ENCODE measurements at places on chromosomes 4 and X.

DNA sequence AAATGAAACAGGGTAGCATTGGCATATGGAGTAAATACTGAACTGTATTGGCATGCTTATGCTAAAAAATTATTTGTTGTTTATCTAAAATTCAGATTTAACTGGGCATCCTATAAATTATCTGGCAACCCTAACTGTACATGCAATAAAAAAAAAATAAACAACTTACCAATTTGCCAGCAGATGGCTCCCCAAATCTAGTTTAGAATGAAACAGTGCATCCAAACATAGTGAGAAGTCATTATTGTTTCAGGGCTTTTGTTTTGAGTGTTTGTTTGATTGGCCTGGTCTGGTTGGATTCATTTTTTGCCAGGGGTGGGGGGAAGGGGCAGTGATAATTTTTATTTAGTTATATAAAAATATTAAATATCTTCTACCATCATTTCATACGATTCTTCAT is 12.8 kb upstream of the NSUN7 start:
- no peak for DNase-seq

GRCh38 chr4:99414401-99414800 is 20.7 kb downstream of the ADH7 start:
- no peak for DNase-seq

DNA sequence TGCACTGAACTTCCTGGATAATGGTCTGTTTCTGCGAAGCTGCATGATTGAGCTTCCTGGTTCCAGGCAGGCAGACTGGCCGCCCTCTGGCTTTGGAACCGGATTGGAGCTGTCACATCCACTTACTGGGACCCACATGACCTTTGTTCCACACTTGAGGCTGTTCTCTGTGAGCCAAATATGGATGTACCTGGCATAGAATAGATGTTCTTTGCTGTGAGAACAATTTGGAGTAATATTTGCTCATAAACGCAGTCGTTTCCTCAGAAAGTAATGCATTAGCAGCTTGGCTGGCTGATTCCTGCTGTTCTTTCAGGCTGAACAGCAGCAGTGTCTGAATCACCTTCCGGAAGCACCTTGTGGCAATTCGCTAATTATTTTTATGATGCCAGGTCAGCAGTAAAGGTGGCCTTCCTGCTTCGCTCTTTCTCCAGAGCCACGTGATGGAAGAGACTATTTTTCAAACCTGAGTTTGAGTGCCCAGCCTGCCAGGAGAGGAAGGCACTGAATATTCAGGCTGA is 78.1 kb upstream of the BOD1L1 start:
- DNase-seq, result no peak

DNA sequence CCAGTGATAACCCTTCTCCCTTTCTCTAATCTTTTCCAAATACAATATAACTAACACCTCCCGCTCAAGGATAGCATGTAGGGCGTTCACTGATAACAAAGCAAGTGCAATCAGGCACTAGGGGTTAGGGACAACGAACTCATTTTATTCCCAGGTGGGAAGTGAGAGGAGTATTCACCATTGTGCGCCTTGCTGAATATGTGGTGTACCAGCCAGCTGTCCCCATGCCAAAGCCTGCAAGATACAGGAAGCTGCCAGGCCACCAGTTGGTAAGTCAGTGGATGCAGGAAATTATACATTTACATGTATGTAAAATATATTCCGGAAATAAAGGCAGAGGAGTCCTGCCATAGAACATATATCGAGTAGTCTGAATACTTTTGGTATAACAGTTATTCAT is 6.3 kb upstream of the HPRT1 start:
- DNase-seq, result no peak

DNA sequence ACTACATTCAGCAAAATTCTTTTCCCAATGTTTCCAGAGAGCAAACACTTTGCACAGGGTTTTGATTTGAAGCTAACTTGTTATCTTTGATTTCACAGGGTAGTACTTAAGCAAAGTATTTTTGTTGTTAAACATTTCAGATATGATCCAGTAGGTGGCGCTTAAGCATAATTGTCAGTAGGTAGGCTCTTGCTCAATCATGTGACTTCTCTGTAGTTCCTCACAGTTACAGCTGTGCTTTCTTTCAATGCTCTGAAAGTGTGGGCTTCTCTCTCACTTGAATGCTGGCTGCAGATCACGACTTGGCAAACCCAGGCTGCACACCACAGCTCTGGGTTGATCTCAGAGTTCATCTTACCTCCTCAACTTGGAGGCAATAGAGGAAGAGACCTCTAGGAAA is 1016.5 kb downstream of the SH3BGRL start:
- no peak for DNase-seq

DNA sequence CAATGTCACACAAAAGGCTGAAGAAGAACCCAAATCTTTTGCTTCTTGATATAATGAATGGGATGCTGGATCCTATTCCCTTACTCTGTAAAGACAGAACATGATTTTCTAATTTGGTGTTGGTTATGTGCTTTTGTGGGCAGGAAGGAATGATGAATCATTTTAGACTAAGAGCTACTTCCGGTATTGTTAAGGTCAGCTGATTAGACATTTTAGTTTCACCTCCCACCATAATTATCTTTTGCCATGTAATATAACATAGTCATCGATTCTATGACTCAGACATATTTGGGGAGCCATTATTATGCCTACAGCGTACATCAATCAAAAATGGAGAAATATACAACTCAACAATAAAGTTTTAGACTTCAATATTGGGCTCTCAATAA is 265.3 kb downstream of the ZNF674 start:
- DNase-seq, result no peak

DNA sequence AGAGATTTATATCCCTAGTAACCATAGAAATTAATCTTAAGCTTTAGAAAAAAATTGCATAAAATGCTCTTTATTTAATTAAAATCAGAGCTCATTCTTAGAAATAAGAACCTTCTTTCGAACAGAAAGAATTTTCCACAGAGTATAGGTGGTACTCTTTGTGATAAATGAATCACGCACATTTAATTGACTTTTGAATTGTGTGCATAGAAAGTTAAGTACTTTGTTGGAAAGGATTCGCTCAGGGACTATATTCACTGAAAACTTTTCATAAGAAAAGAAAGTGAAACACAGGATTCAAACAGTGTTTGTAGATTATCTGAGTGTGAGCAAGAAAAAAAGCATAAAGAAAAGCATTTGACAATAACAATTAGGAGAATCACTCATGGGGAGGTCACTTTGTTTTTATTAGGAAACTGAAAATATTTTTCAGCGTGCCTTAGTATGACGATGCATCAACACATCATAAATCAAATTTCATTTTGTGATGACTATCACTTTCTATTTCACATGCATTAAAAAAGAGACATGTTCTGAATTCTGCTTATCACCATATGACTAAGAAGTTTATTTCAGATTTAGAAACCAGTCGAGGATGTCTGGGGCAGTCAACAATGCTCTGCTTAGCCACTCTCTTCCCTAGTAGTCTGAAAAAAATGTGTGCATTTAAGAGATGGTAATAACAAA is 49.5 kb downstream of the STX18 start:
- DNase-seq, result no peak

DNA sequence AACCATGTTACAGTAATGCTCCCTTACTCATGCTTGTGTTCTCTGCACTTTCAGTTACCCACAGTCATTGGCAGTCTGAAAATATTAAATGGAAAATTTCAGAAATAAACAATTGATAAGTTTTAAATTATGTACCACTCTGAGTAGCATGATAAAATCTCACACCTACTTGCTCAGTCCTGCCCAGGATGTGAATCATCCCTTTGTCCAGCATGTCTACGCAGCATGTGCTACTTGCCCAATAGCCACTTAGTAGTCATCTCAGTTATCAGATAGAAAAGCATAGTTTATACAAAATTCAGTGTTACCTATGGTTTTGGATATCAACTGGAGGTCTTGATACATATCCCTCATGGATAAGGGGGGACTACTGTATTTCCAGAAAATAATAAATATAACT is 577.1 kb downstream of the GALNTL6 start:
- no peak for DNase-seq

GRCh38 chr4:59455751-59456150 is 1744.4 kb upstream of the ADGRL3 start:
- no peak for DNase-seq

GRCh38 chrX:67105758-67106116 is 438.1 kb upstream of the AR start:
- no peak for DNase-seq

GRCh38 chr4:169098054-169098497 is 88.0 kb upstream of the CBR4 start:
- DNase-seq, result no peak

DNA sequence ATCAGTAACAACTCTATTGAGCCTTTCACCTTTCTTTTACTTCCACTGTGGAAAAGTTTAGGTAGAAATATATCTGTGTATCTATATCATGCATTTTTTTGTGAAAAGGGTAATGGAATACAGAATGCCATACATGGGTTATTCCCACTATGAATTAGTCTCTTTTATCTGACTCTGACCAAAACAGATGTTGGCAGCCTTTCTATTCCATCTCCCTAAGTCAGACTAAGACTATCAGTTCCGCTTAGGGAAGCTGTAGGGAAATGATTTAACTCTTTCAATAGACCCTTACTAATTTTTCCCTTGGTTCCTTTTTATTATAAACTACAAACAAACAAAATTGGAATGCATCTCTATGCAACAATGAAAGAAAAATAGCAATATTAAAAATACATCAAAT is 92.3 kb upstream of the LEF1 start:
- no peak for DNase-seq

GRCh38 chr4:37985730-37986275 is 25.6 kb downstream of the PTTG2 start:
- DNase-seq, result no peak

DNA sequence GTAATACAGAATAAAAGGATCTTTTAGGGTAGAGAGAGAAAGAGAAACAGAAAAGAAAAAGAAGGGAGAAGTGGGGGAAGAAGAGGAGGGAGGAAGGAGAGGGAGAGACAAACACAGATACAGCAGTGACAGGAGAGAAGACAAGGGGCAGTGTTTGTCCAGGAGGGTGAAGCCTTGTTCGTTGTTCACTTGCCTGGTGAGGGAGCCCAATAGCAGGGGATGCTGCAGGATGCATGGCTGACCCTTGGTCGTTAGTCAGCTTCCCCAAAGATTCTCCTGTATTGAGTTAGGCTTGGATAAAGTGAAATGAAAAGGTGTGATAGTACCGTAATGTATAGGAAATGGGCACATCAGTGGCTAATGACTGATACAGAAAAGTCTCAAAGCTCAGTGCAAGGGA is 403.7 kb downstream of the IL15 start:
- no peak for DNase-seq

DNA sequence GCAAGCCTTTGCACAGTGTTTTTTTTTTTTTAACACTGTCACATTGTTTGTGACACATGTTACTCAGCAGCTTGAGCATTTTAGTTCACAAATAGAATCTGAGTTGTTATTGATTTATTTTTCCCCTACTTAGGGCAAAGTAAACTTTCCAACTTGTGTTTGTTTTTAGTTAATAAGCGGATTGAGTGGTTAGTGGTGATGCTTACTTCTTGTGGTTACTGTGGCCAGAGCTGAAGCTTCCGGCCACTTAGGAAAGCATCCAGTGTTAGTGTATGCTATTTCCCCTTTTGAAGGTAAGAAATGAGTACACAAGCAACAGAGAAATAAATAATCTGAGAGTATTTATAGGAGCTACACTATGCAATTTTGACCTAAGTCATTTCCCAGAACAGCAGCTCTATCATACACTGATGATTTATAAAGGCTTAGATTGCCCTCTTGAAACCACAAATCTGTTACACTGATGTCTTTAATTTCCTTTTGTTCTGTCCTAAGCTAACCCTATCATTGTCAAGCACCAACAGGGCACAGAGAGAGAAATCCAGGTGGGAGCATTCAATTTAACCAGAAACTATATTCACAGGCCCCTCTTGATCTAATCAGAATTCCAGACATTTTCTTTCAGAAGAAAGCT is 2464.6 kb downstream of the PCDH7 start:
- no peak for DNase-seq

- DNase-seq, result no peak
Measured at GRCh38 chr4:98170035-98170434, 26.8 kb upstream of the STPG2 start.

GRCh38 chr4:2419814-2420213 is 1.1 kb downstream of the CFAP99 start:
- DNase-seq, result no peak

GRCh38 chr4:108473163-108473720 is 147.1 kb upstream of the RPL34 start:
- DNase-seq, result no peak

GRCh38 chrX:130393451-130394074 is 8.1 kb upstream of the GPR119 start:
- no peak for DNase-seq

- peak; percentile 83 for DNase-seq
Measured at GRCh38 chr4:1870578-1871443, at the start of gene NSD2. Gene NSD2 (plus strand): TSS chr4:1871393. CDS start chr4:1900655, 29,262 bp downstream.

DNA sequence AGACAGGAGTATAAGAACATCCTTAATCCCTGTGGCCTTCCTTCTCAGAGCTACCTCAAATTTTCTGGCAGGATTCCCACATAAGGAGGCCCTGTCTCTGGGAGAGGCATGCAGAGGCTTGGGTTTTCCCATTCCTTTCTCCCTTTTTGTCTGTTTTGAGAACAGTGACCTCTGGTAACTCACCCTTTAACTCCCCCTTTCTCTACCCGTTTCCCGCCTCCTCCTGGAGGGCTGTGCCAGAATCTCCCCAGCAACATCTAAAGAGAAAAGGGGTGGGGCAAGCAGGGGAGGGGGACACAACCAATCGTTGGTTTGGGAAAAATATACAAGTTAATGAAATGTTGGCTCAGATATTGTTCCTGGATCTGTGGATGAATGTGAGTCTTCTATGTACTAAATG is 303.7 kb upstream of the IRS4 start:
- DNase-seq, result no peak

DNA sequence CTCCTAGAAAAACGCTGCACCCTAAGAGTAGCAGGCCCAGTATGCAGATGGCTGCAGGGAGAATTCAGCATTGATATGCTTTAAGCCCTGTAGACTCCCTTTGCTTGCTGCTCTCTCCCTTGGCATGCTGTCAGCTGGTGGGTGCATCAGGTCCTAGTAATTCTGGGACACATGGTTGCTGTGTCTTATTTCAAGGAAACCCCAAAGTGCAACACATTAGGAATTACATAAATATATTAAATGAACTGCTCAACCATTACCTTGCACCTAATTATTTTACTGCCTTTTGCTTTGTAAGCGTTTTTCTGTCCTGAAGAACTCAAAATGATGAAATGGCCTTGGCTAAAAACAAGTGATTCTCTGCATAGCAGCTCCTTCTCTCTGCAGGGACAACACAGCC is 516.3 kb downstream of the ZIC3 start:
- DNase-seq, result no peak

GRCh38 chrX:2512501-2512900 is 11.7 kb upstream of the DHRSX start:
- no peak for DNase-seq

DNA sequence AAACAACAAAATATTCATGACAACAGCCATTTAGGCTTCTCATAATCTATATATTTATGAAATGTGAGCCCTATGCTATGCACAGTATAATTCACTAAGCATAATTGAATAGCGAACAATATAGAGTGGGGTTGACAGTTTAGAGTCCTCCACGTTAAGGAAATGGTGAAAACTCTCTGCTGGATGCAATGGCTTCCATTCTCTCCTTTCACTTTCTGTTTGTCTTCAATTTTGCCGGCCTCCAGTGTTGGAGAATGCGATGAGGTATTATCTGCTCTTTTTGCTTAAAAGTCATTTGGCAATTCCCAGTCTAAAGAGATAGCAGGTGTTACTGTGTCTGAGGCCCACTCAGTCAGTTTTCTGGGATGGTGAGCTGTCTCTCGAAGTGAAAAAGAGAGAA is 52.1 kb downstream of the NPY5R start:
- no peak for DNase-seq

- no peak for DNase-seq
Measured at GRCh38 chr4:61493470-61493869, 293.3 kb downstream of the ADGRL3 start.

All from activated gamma-delta T cell treated with Interleukin-2 at 50 U/mL for 16 hours (primary cell).